Hematopoietic multipotent progenitor cell treated with erythropoietin and hydrocortisone succinate and interleukin-3 and kit ligand, for 8 days (in vitro differentiated cells): ENCODE measurements at places on chromosomes 2 and 18.

GRCh38 chr2:231894566-231895380 is 31.4 kb downstream of the NPPC start:
- no peak for DNase-seq

DNA sequence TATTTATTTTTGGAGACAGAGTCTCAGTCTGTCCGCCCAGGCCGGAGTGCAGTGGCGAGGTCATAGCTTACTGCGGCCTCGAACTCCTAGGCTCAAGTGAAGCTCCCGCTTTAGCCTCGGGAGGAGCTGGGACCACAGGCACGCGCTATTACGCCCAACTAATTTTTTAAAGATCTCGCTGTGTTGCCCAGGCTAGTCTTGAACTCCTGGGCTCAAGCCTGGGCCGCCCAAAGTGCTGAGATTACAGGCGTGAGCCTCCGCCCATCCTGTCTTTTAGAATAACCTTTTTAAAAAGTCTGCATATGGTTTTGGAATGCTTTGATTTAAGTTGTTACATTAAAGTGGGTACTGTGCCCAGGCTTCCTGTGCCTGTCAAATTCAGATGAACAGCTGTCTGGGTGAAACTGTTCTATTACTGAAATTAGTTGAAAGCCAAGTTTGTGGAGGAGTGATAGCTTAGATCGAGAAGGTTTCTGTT is 944 bp downstream of the RAB3GAP1 start:
- DNase-seq = no peak

DNA sequence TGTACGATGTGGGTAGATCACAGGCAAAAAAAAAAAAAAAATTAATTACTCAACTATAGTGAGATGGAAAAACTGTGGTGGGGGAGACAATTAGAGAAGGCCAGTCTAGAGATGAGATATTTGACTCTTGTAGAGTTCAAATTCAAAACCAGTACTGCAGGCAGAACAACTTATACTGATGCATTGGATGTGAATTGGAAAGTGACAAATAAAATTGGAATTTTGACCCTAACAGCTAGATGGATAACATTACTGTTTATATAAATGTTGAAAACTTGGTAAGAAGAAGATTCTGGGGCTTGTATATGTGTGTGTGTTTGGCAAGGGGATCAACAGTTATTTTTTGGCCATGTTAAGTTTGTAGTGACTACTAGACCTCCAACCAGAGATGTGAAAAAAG is 256.9 kb downstream of the RND3 start:
- no peak for DNase-seq

DNA sequence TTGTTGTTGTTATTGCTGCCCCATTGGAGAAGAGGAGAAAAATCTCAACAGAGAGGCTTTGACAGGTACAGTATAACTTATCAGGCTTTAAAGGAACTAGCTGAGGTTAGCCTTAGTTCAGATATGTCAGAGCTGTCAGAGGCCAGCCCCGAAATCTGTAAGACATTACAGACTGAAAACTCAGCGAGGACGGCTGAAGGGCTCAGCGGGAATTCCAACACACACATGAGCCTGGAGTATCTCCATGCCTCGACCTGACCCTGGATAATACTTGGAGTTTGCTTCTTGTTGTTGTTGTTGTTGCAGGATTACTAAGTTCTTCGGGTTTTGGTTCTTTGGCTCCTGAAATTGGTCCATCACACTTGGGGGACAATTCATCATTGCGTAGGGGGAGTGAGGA is 166.9 kb downstream of the MIB1 start:
- DNase-seq = no peak
